Tibial artery (tissue), 4 donors: ENCODE measurements at places on chromosomes 13 and 19.
A peak's percentile ranks its signal among the peaks of the same experiment; 100 is the strongest.

- DNase-seq = no peak
Observed at GRCh38 chr13:39335721-39336120, 267.3 kb downstream of the LHFPL6 start.

DNA sequence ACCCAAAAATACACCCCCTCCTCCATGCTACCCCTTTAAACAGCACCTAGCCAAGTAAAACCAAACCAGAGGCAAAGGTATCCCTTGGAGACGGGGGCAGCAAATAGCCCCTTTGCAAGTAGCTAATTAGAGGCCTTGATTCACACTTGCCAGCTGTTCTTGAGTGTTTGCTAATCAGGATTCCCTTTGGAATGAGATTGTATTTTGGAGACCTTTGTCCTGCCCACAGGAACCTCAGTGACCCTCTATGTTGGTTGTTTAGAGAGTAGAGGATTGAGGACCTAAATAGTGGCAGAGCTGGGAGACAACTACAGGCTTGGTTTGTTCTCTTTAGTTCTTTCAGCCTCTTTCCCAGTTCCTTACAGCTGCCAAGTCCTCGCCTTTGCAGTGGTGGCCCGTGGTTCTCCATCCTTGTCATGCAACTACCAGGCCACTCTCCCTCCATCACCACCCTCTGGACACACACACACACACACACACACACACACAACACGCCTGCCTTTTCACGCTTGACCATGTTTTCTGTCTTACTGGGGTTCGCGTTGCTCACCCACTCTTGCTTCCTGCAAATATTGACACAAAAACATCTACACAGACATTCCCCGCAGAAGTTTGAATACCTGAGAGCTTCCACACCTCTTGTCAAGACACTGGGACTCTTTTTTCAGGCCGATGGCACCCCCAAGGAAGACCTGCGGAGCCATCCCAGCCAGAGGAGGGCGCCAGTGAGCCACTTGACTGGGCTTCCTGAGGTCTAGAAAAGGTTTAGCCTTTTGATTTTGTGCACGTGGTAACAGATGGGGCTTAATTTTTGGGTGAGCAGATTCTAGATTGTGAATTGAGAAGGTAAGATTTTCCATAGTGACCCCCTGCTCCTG, 80.0 kb upstream of the GPR183 start:
- no peak for DNase-seq

DNA sequence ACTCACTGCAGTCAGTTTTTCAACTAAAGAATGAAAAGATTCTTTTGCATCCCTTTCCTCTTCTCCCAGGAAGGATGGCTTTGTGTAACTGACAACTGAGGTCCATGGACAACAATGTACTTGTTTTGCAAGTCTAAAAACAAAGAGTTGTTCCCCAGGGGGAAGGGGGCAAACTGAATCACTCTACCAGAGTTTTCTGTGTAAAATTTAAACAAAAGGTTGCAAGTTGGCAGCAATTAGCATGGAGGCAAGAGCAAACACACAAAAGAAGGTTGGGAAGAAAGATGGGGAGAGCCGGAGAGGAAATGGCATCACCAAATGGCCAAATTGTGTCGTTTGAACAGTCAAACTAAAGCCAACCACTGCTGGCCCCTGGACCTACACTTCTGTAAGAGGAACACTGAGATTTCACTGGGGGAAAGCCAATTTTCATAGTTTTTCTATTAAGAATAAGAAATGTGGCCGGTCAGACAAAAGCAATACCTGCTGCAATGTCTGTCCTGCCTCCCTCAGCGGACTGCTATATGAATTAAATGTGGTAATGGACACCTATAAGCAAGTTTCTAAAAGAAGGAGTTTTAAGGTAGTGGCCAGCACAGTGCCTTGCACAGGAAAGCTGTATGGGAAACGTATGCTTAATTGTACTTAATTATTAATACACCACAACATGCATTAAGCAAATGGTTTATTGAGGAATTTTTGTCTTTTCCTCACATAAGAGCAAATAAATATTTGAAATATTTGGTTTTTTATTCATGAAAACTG, 16.1 kb upstream of the SACS start:
- no peak for DNase-seq

- DNase-seq = no peak
Observed at GRCh38 chr13:85799097-85799582, at the start of gene SLITRK6. TSS of gene SLITRK6 (minus strand) at chr13:85799419. CDS start at chr13:85796508, 2,911 bp downstream.

GRCh38 chr13:45276913-45277312, 64.1 kb downstream of the TPT1 start:
- DNase-seq = no peak

- no peak for DNase-seq
Observed at GRCh38 chr19:4639531-4640246, 373 bp downstream of the TNFAIP8L1 start.

DNA sequence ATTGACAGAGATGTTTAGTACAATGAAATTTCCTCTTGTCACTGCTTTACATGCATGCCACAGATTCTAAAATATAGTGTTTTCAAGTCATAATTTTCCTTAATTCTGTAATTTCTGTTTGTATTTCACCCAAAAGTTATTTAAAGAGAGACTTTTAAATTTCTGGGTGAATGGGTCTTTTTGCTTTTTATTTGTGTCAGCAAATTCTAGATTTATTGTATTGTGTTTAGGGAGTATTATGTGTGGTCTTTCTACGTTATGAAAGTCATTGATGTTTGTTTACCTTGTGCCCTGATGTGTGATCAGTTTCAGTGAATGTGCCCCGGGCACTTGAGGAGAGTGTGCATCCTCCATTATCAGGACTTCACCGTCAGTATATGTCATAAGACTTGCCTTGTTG, 92.7 kb downstream of the SGCG start:
- no peak for DNase-seq

GRCh38 chr13:33743438-33744368, 74.2 kb upstream of the RFC3 start:
- no peak for DNase-seq

- no peak for DNase-seq
Observed at GRCh38 chr13:98158172-98158899, 15.4 kb downstream of the FARP1 start.

GRCh38 chr13:76684336-76684735, 201.9 kb downstream of the KCTD12 start:
- no peak for DNase-seq

- no peak for DNase-seq
Observed at GRCh38 chr13:109592770-109593169, 193.6 kb downstream of the IRS2 start.

DNA sequence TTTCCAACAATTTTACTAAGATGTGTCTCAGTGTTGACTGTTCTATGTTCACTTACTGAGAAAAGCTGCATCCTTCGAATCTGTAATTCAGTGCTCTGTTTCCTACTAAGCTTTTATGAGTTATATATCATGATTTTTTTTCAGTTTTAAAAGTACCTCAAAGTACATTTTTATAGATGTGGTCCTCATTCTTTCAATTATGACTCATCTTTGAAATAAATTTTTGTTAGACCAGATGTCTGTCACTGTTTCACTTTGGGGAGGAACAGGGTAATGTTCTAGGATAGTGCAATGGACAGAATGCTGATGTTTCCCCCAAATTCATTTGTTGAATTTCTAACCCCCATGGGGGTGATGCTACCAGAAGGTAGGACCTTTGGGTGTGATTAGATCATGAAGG, 74.8 kb downstream of the NALCN start:
- DNase-seq = no peak

GRCh38 chr19:4278419-4279266, at the start of gene SHD:
TSS of gene SHD (plus strand) at chr19:4279266. CDS start at chr19:4280064, 798 bp downstream.
- DNase-seq = no peak

- DNase-seq = no peak
Observed at GRCh38 chr19:3565139-3565538, 7.6 kb upstream of the HMG20B start.

- DNase-seq = no peak
Observed at GRCh38 chr13:69595181-69595580, 512.4 kb upstream of the ATXN8OS start.

DNA sequence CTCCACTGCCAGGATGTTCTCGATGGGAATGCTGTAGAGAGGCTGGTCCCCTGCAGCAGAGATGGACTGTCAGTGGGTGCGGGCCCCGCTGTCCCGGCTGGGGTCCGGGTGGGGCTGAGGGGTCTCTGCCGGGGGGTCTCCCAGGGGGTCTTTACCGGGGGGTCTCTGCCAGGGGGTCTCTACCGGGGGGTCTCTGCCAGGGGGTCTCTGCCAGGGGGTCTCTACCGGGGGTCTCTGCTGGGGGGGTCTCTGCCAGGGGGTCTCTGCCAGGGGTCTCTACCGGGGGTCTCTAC, 25.7 kb upstream of the C13orf46 start:
- DNase-seq = no peak

- no peak for DNase-seq
Observed at GRCh38 chr13:92768602-92769001, 458.0 kb upstream of the GPC6 start.

GRCh38 chr13:97139691-97140090, 82.4 kb upstream of the MBNL2 start:
- no peak for DNase-seq

DNA sequence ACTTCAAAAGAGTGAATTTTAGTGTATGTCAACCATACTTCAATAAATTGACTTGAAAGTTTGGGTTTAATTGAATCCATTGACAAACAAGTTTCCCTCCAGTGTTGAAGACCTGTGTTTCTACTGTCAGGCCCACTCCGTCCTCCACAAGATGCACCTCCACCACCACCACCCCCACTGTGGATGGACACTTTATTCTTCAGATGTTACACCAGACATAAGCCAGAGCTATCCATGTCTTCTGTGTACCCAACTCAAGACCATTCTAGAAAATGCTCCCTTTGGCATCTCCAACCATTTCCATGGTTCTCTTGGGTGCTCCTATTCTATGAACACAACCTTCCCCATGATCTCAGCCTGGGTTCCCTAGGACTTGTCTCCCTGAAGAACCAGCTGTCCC, 207.0 kb downstream of the COL4A1 start:
- DNase-seq = no peak

DNA sequence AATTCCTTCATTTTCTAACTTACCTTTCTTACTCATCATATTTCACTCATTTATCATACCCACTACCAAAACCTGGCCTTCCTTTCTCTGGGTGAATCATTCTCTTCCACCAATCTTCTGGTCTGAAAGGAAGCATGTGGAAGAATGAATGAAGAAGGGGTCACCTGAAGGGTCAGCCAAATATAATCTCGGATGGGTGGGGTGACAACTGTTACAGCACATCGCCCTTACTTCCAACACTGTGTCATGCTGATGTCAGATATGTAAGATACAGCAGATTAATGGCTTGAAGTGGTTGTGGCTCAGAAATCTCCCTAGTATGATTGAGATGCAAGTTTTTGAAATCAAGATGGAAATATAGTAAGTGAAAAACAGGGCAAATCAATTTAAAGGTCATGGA, 401.7 kb upstream of the HTR2A start:
- DNase-seq = no peak

GRCh38 chr19:18993115-18993514, 40.2 kb downstream of the SUGP2 start:
- DNase-seq = no peak

DNA sequence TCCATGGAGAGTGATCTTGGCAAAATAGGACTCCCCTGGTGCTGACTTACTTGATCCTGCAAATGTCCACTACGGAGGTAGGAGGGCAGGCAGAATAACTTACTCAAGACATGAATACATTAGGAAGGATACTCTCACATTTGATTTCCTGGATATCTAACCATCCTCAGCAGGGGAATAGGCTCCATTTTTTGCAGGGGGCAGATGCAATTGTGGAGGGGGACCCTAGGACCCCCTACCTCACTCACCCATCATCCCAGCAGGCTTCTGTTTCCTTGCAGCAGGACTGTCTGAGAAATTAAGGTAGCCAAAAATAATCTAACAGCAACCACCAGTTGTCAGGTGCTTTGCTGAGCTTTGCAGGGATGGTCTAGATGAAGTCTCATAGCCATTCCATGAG, 482.0 kb downstream of the ZNF536 start:
- DNase-seq = no peak

GRCh38 chr13:112445411-112446271, 69.5 kb downstream of the SPACA7 start:
- DNase-seq = peak; percentile 24

- no peak for DNase-seq
Observed at GRCh38 chr13:97753942-97754670, 199.4 kb upstream of the IPO5 start.

- no peak for DNase-seq
Observed at GRCh38 chr13:98476106-98476505, 100.8 kb downstream of the STK24 start.

- DNase-seq = no peak
Observed at GRCh38 chr13:112809332-112810315, 119.8 kb downstream of the ATP11A start.

DNA sequence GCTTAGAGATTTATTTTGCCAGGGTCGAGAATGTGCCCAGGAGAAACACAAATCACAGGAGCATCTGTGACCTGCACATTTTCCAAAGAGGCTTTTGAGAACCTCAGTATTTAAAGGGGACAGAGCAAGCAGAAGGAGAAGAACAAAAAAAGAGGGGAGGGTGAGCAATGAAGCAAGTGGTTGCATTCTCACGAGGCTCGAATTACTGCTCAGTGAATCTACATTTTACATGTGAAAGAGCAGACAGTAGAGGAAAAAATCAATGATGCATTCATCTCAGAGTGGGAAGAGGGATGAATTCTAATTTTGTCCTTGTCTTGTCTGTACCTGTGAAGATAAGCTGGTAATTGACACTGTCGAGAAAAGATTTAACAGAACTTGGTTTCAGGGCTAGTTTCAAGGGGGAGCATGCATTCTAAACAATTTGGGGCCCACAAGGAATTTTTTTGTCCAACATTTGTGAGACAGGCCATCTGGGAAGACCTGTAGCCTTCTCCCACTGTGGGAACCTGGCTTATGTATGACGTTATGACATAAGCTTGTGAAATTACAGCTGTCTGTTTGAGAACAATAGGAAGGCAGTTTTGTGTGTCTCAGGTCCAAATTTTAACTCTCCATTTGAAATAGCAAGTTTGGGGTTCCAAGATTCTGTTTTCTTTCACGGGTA, 855.1 kb downstream of the SLITRK5 start:
- DNase-seq = no peak

GRCh38 chr13:41419206-41419605, 38.1 kb upstream of the RGCC start:
- no peak for DNase-seq

DNA sequence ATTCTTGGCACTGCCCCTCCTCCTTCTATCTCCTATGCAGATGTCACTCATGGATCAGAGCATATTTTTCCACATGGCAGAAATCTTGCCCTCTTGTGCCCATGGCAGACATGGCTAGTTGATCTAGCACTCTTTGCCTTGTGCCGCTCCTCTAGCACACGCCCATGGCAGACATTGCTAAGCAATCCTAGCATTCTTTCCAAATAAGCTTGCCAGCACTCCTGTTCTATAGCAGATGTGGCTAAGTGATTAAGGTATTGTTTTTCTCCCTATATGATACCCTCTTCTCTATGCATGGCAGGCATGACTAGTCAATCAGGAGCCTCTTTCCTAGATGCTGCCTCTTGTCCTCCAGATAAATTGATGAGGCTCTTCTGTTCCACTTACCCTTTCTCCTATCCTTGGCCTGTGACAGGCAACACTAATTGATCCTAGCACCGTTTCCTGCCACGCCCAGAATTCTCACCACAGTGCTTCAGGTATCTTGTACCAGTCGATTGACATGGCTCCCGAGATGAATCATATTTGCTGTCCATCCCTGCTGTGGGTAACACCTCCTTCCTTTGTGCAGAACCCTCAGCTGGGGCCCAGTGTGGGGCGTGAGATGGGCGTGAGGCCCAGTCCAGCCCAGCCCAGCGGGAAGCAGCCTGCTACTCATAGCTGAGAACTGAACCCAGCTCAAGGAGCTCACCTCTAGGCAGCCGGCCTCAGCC, 26.9 kb downstream of the TMED1 start:
- DNase-seq = no peak

- DNase-seq = no peak
Observed at GRCh38 chr19:18126097-18126496, 26.9 kb upstream of the PIK3R2 start.
